ENCODE measurements at places on chromosomes 4 and X. TPM values are rescaled to one million over a fixed set of nuclear protein-coding genes. Genes with fewer than 3 reads are reported as not detected.

MAP7D3 gene
- 10.8 TPM for total RNA-seq

HERC6 gene
- 9.3 TPM for total RNA-seq

FAAH2 gene
- 0.69 TPM for total RNA-seq

MAGEE1 gene
- total RNA-seq, result 2.9 TPM

RWDD4 gene
- 17.9 TPM for total RNA-seq

UGT2B11 gene
- total RNA-seq, result not detected

BEND2 gene
- total RNA-seq, result 0.12 TPM

SMARCA1 gene
- 29.8 TPM for total RNA-seq

CPZ gene
- 1.2 TPM for total RNA-seq

FGFBP1 gene
- total RNA-seq, result not detected

PFKFB1 gene
- 0.22 TPM for total RNA-seq

HTATSF1 gene
- total RNA-seq, result 58.7 TPM

TIGD2 gene
- 2.4 TPM for total RNA-seq

EREG gene
- total RNA-seq, result 3.2 TPM

ATP1B4 gene
- not detected for total RNA-seq

XPNPEP2 gene
- total RNA-seq, result 0.92 TPM

CABS1 gene
- not detected for total RNA-seq

IL1RAPL1 gene
- 4.7 TPM for total RNA-seq

PDGFRA gene
- 21.6 TPM for total RNA-seq

OTUD6A gene
- total RNA-seq, result not detected

SMIM10 gene
- total RNA-seq, result 5.3 TPM

MAGEE2 gene
- not detected for total RNA-seq

ITM2A gene
- total RNA-seq, result 68.4 TPM

GPR34 gene
- total RNA-seq, result 8.6 TPM

TEX13D gene
- total RNA-seq, result not detected

UGT2B7 gene
- not detected for total RNA-seq

NAA11 gene
- total RNA-seq, result not detected

IGFBP7 gene
- total RNA-seq, result 723 TPM

TXK gene
- 0.20 TPM for total RNA-seq

IQCM gene
- not detected for total RNA-seq

PNMA5 gene
- total RNA-seq, result not detected

SRPX gene
- total RNA-seq, result 45.2 TPM

NEUROG2 gene
- not detected for total RNA-seq

CLNK gene
- not detected for total RNA-seq

NWD2 gene
- not detected for total RNA-seq

CBR4 gene
- 21.3 TPM for total RNA-seq

DDIT4L gene
- 0.37 TPM for total RNA-seq

SPANXA1 gene
- total RNA-seq, result not detected

ODAPH gene
- total RNA-seq, result not detected

XIAP gene
- 30.4 TPM for total RNA-seq

SLIT2 gene
- total RNA-seq, result 8.5 TPM

All from left ventricle myocardium superior (tissue), 1 donor.